ENCODE measurements at places on chromosomes 7 and 10.

DNA sequence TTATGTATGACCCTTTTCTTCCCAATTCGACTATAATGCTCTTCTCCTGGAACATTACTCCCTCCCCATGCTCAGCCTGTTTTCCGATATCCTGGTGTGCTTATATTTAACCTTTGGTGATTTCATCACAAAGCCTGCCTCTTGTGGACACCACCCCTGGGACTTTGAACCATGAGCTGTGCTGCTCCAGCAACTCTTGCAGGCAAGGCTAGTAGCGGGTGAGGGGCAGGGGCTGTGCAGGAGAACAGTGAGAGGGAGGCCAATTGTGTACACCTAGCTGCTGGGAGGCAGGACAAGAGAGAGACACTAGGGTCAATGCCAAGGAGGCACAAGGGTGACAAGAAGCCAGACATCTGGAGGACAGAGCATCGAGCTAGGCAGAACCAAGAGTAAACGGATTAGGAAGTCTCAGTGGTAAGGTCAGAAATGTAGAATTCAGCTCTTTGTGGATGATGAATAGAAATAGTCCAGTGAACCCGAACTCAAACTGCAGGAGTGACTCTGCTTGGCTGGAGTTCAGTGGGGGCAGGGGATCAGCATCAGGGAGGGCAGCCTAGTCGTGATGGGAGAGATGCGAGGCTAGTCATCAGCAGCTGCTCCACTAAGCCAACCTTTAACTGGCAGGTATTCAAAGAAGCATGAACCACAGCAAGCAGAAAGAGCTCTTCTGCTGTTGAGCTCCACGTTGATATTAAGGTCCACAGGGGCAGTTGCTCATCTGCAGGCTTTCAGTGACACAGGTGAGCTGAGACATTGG is 31.0 kb upstream of the MKI67 start:
- DNase-seq = no peak

DNA sequence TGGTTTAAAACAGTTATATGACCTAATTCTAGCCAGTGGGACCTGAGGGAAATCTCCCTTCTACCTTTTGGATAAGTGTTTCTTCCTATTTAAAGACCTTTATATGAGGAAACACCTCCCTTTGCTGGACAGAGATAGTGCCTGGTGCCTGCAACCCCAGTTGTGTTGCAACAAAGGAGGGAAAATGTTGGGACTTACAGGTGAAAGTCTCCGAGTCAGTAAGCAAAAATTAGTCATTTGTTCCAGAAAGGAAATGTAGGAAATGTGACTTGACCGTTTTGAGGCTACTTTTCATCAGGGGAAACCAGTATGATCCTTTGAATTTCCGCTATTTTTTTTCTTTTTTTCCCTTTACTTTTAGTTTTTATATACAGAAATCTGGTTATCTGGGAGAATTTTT is 165.5 kb downstream of the DKK1 start:
- no peak for DNase-seq

GRCh38 chr7:128425850-128426249 is 16.1 kb upstream of the IMPDH1 start:
- no peak for DNase-seq

- no peak for DNase-seq
These were observed 31.9 kb downstream of the NAPEPLD start for GRCh38 chr7:103116991-103117390.

DNA sequence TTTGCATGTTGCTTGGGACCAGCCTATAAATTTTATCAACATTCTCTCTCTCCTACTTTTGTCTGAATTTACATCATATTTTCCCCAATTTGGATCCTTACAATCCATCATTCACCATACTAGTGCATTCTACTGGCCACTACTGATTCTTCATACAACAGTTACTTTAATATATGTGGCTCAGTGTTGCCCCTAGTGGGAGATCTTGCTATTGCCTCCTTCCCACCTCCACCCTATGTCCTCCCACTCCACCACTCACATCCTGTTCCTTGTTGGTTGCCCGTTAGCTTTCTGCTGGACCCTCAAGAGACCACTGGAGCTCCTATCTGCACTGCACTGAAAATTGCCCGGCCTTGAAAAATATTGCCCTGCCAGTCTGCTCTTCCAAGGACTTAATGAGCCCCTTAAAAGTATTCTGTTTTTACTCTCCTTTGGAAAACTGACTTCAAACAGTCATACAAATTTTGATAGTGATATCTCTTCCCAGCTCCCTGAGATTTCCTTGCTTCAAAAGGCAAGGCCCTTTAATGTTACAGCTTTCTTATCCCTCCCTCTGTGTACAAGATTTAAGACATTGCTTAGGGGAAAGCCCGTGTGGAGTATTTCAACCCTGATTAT is 243.2 kb upstream of the TMEM229A start:
- DNase-seq = no peak

- no peak for DNase-seq
These were observed 1.1 kb downstream of the EPHB6 start for GRCh38 chr7:142855756-142856564.

DNA sequence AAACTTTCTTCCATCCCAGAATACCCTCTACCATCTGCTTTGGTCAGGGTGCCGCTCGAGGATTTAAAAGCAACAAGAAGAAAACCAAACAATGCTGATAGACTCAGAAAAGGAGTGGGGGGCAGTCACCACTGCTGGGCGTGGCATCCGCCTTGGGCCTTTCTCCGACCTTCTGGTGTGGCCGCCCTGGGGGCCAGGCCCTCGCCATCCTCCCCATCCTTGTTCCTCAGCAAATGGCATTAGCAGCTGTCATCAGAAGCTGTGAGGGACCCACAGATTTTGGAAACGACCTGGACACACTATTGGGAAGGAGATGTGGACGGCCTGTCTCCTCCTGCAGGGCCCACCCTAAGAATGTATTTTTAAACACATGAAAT is 4.0 kb downstream of the ZNF511 start:
- DNase-seq = no peak

DNA sequence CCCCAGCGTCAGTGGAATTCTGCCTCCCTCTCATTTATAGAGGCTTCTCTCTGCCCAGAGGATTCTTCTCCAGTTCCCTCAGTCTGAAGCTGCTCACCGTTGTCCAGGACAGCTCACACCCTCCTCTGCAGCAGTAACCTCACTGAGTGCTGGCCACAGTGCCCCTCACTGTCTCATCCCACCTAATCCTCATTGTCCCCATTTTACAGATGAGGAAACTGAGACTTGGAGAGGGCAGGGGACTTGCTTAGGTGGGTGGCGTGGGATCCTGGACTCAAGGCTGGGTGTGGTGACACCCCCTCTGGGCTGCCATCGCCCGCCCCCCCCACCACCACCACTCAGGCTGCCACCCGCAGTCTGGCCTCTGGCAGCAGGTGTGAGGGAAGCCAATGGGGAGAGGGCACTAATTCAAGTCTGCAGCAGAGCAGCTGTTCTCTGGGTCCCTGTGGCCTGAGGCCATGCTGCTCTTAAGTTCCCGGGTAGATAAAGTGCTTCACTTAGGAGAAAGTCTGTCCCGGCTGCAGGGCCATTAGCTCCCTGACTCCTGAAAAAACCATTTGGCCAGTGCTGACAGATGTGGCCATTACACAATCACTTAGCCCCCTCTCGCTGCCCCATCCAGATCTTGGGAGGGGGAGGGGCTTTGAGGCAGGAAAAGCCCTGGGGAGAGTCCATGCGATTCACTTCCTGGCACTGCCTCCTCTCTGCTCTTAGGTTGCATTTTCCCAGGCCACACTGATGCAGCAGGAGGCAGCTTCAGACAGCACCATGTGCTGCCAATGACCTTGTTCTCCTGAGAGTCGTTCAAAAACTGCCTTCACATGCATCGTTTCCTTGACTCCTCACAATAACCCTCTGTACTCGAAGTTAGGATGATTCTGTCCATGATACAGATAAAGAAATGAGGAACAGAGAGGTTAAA is 36.3 kb downstream of the DRGX start:
- DNase-seq = peak; percentile 3

DNA sequence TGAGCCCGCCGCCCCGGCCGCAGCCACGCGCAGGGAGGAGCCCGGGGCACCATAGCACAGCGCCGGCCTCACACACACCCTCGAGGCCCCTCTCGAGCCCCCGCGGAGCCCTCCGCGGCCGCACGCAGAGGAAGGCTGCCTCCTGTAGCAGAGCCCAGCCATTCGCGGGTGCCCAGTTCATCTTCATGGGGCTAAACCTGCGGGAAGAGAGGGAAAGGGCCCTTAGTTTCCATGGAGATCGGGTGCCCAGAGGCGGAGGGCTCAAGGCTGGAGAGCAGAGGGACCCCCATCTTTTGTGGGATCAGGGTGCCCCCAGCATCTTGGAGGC is 2.9 kb upstream of the SYCE1 start:
- DNase-seq = no peak

DNA sequence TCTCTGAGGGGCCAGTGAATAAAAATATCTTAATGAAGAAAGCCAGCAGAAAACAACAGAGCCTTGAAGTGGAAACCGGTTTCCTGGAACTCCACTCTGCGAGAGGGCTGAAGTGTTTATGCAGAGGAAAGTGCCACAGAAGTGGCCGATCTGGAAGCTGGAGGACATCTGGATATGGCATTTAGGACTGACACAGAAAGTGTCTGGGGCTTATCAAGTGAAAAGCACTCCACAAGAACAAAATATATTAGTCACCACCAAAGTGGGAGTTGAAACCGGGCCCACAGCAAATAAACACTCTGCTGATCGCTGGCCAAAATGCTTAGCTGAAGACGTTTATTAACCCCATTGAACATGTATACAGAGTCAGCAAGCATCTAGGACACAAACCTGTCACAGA is 7.8 kb downstream of the NOD1 start:
- no peak for DNase-seq

DNA sequence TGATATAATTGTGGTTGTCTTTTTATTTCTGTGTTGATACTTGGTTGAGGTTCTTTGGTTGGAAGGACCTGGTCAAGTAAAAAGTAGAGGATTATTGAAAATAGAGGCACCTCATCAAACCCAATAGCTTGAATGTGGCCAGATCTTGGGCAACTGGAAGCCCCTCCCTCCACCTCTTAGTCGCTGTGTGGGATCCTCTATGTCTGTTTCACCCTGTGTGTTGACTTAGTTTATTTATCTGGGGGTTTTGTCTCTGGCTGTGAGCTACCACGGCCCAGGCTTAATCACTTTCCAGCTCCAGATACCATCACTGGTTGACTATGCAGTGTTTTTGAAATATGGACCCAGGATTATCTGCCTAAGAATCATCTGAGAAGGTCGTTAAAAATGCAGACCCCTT is 58.3 kb downstream of the AP3M1 start:
- DNase-seq = no peak

GRCh38 chr7:79298145-79298760 is 155.2 kb downstream of the MAGI2 start:
- no peak for DNase-seq

GRCh38 chr7:45026013-45026412 is 26.0 kb downstream of the CCM2 start:
- no peak for DNase-seq

DNA sequence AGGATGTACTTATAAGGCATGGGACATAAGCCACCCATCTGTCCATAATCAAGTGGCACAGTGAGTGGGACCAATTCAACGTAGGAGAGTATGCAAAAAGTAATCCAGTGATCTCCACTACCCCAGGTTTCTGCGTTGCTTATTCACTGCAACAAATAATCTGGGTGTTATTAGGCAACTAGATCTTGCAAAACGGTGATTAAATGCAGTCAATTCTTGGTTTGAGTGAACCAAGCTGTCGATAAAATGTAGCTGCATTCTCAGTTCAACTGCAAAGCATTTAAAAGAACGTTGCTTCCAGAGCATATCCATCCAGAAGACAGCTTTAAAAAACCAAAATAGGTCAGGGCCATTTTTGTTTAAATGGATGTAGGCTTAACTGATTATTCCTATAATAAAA is 5.0 kb downstream of the LSMEM1 start:
- no peak for DNase-seq

- DNase-seq = no peak
These were observed 69.9 kb downstream of the EPDR1 start for GRCh38 chr7:37990337-37990736.

DNA sequence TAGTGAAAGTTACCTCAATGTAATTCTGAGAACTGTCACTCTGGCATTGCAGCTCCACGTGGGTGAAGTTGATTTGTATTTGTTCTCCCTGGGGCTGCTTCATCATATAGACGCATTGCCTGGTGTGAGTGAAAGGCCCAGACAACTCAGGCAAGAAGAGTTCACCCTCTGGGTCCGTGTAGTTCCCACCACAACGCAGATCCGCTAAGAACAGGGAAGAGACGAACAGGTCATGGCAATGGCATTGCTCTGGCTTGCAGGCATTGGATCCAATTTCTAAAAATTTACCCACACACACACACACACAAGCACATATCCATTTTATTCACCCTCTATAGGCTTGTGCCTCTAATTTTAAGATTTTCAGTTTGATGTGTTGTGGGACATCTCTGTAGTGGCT is 45.4 kb downstream of the CUBN start:
- DNase-seq = no peak

GRCh38 chr10:124849111-124849773 is 47.6 kb downstream of the ABRAXAS2 start:
- no peak for DNase-seq

DNA sequence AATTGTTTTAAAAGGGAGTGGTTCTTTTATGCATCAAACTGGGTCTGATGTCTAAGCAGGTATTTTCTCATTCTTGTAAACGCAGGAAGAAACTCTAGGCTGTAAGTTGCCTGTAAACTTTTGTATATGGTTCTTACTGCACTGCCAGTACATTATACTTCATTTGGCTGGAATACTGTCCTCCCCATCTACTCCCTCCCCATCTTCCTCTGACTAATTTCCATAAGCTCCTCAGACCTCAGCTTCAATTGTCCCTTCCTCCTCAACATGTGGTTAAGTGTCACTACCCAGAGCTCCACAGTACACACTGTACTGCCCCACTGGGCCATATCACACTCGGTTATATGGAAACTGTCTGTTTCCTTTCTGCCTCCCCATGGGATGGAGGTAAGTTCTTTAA is 161.4 kb upstream of the MDFIC start:
- DNase-seq = no peak

DNA sequence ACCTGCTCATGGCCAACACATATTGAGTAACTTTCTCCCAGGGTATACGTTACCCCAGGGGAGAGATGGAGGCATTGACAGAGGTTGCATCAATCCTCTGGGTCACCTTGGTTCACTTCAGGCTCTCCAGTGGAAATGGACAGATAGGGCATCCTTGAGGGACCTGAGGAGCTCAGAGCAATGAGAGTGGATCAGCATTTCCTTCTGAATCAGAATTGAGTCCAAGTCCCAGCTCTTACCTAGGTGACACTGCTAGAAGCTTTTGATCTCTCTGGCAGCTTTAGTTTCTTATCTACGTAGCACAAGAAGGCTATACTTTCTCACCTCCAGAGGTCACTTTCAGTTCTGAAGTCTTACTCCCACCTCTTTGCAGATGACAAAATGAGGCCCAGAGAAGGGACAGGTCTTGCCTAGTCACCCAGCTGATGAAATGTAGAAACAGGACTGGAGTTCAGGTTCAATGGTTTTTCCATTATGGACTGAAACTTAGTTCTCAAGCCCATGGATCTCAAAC is 35.2 kb downstream of the PANK1 start:
- no peak for DNase-seq

DNA sequence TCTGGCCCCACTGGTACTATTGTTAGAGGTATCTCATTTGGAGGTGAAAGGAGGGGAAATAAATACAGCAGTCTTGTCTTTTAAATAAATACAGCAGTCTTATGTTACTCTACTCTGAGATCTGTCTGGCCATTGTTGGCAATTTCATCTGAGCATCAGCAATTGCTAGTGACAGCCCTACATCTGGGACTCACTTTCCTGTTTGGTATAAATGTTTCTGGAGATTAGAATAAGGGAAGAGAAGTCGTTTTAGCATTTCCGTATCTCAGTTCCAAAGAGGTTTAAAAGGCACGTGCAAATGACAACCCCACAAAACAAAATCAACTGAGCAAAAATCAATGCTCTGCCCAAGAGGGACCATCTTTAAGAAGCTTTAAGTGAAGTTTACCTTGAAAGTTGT is 18.1 kb upstream of the CNNM2 start:
- no peak for DNase-seq

- no peak for DNase-seq
These were observed 562.1 kb downstream of the DNAJB6 start for GRCh38 chr7:157898802-157899505.
